GM13976 (cell line): ENCODE measurements at places on chromosomes 5 and 9.

DNA sequence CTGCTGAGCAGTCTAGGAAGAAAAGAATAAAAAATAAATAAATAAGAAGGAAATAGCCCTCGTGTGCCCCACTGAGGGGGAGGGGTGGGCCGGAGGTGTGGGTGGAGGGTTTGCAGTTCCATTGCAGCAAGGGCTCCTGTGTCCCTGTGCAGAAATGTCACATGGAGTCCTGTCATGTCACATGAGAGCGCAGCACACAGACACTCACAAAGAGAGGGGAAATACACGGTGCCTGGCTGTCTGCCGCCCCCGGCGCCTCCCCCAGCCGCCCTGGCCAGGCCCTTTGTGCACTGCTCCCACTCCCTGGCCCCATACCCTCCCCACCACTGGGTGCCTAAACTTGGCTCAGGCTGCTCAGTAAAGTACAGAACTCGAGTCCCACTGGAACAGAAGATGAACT, 55.6 kb upstream of the SPTLC1 start:
- DNase-seq: no peak

DNA sequence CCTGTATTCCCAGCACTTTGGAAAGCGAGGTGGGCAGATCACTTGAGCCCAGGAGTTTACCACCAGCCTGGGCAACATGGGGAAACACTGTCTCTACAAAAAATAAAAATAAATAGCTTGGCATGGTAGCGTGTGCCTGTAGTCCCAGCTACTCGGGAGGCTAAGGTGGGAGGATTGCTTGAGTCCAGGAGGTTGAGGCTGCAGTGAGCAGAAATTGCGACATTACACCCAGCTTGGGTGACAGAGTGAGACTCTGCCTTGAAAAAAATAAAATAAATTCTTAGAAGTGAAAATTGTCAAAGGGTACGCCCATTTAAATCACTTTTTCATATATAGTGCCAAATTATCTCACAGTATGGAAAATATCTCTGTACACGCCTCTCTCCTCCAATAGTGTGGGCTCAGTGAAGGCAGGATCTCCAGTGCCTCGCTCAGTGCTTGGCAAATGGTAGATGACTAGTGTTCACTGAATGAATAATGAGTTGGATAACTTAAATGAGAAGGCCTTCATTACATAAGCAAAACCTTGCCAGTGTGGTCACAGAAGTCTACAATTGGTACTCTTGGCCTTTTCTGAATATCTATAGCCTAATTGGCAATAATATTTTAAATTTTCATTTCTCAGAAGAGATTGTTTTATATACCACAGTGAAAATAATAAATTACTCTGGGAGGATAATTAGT, 9.4 kb upstream of the CCL28 start:
- no peak for DNase-seq

GRCh38 chr9:109319626-109320241, 1.1 kb downstream of the EPB41L4B start:
- DNase-seq: peak; percentile 48

- DNase-seq: no peak
Measured at GRCh38 chr9:3458806-3459475, 66.9 kb downstream of the RFX3 start.

GRCh38 chr9:21546949-21547348, 64.8 kb upstream of the IFNE start:
- no peak for DNase-seq

GRCh38 chr5:112718344-112718743, 19.3 kb upstream of the APC start:
- DNase-seq: no peak

DNA sequence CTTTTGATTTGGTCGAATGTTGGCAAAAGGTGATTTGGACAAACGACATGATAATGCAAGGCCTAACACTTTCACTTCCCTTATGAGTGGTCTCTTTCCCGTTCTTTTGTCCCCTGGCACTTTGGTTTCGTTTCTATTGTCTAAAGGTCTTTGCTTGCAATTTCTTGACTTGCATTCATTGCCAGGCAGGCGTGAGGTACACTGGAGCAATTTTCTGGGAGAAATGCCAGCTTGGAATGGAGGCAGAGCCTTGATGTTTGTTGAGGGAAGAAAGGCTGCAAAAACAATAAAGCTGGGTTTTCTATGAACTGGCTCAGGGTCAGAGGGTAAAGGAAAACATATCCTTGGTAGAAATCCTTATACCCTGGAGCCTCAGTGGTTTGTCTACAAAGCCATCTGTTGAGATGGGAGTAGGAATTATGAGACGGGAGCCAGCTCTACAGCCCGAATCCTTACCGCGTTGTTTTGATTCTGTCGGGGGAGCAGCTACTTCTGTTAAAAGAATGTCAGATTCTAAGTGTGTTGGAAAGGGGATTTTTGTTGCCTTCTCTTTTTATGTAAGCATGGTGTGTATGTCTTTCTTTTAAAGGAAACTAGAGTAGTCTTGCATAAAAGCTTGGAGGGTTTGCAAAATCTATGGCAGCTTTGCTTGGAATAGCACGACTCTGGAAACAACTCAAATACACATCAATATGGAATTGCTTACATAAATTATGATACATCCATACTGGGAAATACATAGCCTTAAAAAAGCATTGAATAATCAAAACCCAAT, 158.9 kb downstream of the RMI1 start:
- DNase-seq: no peak

DNA sequence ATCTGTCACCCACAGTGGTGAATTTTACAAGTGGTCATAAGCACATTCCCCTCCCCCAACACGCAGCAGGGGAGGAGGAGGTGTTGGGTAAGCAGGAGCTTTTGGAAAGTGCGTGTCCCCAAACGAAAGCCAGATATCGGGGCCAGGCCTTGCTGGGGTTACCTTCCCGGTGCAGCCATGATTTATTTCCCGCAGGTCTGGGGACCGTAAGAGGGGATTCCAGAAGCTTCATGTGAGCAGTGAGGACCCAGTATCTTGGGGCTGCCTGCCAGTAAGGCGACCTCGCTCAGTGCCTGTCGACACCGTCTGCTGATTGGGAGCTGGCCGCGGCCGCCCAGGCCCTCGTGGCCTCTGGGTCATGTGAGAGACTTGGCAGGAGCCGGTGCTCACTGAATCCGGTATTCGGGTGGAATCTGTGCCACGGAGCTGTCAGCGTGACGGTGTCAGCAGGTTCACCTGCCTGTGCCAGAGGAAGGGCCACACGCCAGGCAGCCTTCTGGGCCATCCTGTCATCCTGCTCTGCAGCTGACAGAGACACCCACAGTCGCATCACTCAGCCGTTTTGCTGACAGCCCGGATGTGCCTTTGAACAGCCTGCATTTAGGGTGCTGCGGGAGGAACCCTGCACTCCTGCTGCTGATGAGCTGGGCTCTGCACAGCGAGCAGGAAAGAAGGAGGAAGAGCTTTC, 37.3 kb downstream of the SEC61B start:
- DNase-seq: peak; percentile 54

GRCh38 chr5:55232985-55233928, at the start of gene CCNO:
Gene CCNO, minus strand, starts transcription at chr5:55233608. Its CDS starts 85 bp downstream, at chr5:55233523.
- peak; percentile 73 for DNase-seq

DNA sequence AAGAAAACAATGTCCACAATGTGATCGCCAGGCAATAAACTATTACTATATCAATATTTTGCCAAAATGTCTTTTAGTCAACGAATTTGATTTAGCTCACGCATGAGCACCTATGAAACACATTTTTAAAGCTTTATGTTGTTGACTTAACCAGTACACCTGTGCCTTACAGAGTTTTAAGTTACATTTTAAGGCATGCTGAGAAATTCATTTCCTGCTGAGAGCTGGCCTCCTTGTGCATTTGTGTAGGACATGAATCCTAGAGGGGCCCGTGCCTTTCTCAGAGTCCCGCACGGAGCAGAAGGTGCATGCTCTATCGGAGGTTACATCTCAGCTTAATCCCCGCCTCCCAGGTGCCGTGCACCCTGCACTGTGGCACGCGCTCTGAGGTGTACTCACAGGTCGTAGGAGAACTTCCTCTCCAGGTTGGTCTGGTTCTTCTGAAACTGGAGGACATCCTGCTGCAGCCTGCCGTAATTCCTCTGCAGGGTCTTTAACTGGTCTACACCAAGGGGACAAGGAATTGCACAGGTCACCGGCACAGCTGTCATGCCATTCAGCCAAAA, 53.2 kb downstream of the GOLM1 start:
- DNase-seq: no peak
